ENCODE measurements at places on chromosomes 2 and 18. TPM values are rescaled to one million over a fixed set of nuclear protein-coding genes. Genes with fewer than 3 reads are reported as not detected.

The TMEFF2 gene
- total RNA-seq = not detected

The CGREF1 gene
- 3.5 TPM for total RNA-seq

The GPR39 gene
- 0.64 TPM for total RNA-seq

The DHRS9 gene
- total RNA-seq = not detected

The RFTN2 gene
- 4.8 TPM for total RNA-seq

The TEX44 gene
- total RNA-seq = not detected

The SPC25 gene
- total RNA-seq = not detected

- DNase-seq = no peak
These were observed 916 bp downstream of the TNFRSF11A start for GRCh38 chr18:62325806-62326645.

- no peak for DNase-seq
These were observed 91.0 kb downstream of the SH3BP4 start for GRCh38 chr2:235042576-235043515.

DNA sequence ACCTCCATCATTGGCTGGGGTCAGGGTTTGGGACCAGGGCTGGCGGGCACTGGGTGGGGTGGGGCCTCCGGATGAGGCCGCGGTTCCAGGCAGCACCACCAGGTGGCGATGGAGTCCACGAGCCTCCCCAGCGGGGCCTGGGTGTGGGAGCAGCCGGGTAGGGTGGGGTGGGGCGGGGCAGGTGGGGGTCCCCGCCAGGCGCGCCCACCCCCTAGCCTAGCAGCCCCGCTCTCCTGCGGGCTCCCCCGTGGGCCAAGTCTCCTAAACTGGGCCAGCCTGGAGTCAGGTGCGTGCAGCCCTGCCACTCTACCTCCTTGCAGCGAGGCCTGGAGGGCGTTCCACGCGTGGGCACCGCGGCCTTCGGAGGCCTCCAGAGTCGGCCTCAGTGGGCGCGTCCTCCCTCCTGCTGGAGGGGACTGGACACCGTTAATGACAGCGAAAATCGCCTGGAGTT lies 187.5 kb downstream of the TWIST2 start:
- no peak for DNase-seq

GRCh38 chr18:3985664-3986063 lies 469.4 kb downstream of the DLGAP1 start:
- DNase-seq = no peak

DNA sequence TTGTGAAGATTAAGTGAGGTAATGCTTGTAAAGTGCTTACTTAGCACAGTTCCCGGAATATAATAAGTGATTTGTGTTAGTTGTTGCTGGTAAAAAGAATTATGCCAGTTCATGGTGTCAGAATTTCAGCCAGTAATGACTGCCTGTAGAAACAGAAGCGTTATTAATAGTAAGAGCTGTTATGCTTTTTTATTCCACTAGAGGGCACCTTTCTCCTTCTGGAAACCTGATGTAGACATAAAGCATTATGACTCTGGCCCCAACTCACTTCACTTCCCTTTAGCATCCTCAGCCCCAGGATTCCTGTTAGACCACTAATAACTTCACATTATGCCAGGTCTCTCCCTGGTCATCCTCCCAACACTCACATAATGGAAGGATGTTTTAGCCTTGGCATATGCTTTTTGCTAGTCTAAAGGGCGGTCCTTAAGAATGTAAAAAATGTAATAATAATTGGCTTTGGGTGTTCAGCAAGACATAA lies 34.9 kb downstream of the C18orf54 start:
- no peak for DNase-seq

DNA sequence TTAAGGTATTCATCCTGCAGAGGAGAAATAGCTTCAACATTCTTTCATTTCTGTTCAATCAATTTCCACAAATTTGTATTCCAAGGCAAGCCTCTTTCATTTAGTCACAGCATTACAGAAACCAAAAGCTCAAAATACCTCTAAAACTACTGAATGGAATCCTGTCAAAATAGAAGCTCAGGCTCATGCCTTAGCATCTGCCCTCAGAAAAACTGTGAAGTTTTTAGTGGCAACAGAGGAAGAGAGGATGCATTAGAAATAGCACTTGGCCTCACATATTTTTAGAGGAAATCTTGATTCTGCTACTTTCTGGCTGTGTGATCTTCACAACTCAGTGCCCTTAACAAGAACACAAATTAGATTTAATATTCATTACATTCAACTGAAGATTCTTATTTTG lies 69.1 kb upstream of the GALNT13 start:
- DNase-seq = no peak

GRCh38 chr2:113915082-113915819 lies 25.4 kb downstream of the ACTR3 start:
- DNase-seq = no peak

Data from ascending aorta (tissue), 2 donors.